ENCODE measurements at places on chromosomes 13 and 19.

DNA sequence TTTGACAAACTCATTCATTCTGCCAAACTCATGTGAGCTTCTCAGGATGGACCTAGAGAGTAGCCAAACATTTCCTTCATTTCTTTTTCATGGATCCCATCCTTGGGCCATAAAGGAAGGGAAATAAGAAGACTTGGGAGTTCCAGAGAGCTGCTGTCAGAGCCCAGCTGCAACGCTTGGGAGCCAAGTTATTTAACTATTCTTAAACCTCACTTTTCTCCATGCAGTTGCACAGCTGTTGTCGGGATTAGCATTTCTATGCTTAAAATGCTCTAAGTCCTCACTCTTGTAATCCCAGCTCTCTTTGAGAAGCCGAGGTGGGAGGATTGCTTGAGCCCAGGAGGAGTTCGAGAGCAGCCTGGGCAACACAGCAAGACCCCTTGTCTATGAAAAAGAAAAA, 11.7 kb upstream of the CASP14 start:
- DNase-seq = no peak

- DNase-seq = no peak
These were observed 7.9 kb downstream of the DENND1C start for GRCh38 chr19:6473647-6474046.

DNA sequence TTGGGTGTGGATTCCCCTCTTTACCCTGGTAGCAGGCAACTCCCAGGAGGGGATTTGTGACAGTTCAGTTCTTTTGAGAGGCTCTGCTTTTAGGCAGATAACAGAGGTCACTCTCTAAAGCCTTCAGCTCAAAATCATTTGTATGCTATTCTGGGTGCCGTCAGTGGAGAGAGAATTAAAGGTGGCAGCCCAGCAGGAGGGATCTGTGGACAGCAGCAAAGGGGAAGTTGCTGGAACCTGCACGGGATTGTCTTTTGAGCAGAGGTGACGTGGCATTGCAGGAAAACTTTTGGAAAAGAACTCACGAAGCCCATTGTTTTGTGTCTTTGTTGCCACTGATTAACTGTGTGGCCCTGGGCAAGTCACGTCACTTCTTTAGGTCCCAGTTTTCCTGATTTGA, 62.4 kb upstream of the C1QTNF9 start:
- DNase-seq = no peak

- no peak for DNase-seq
These were observed 3.1 kb downstream of the FGF9 start for GRCh38 chr13:21673789-21674489.

DNA sequence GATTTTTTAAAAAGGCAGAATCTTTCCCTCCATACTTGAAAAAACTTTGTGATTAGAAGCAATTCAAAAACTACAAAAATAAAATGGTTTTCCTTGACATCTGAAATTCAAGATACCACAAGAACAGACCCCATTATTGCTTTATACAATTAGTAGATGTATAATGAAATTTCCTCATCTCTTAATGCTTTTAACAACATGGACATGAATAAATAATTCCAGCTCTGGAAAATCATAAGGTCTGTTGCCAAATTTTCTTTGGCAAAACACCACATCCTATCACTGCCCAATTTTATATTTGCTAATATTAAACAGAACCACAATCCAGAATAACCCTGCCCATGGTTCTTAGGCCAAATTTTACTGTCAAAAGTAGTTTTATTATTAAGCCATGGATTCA, 1543.6 kb upstream of the MIR17HG start:
- DNase-seq = no peak

GRCh38 chr19:46755853-46756543, 9.7 kb upstream of the STRN4 start:
- DNase-seq = no peak

GRCh38 chr13:75803164-75803611, 167.1 kb downstream of the LMO7 start:
- no peak for DNase-seq

- DNase-seq = no peak
These were observed 1.9 kb downstream of the KLF12 start for GRCh38 chr13:74132152-74132775.

GRCh38 chr19:47417746-47418691, 1.3 kb downstream of the MEIS3 start:
- no peak for DNase-seq

GRCh38 chr13:33383724-33384577, 98.4 kb upstream of the STARD13 start:
- DNase-seq = no peak

DNA sequence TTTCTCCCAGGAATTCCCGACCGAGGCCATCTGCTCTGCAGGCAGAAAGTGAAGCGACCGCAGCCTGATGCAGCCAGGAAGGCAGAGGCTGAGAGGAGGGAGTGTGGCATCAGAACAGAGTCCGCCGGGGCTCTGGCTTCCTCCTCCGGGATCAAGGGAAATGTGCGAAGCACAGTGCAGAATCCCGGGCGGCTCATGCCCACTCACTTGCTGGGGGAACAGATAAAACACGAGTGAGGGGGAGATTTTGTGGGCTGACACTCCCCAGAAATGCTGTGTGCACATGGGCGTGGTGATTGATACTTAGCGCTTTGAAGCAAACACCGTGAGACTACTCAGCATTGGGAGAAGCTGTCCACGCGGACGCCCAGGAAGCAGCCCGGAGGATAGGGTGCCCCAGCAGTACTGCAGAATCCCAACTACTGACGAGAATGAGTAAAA, 75.3 kb upstream of the POMP start:
- DNase-seq = no peak

- DNase-seq = peak; percentile 16
These were observed 4.7 kb upstream of the GJB2 start for GRCh38 chr13:20197361-20197834.

DNA sequence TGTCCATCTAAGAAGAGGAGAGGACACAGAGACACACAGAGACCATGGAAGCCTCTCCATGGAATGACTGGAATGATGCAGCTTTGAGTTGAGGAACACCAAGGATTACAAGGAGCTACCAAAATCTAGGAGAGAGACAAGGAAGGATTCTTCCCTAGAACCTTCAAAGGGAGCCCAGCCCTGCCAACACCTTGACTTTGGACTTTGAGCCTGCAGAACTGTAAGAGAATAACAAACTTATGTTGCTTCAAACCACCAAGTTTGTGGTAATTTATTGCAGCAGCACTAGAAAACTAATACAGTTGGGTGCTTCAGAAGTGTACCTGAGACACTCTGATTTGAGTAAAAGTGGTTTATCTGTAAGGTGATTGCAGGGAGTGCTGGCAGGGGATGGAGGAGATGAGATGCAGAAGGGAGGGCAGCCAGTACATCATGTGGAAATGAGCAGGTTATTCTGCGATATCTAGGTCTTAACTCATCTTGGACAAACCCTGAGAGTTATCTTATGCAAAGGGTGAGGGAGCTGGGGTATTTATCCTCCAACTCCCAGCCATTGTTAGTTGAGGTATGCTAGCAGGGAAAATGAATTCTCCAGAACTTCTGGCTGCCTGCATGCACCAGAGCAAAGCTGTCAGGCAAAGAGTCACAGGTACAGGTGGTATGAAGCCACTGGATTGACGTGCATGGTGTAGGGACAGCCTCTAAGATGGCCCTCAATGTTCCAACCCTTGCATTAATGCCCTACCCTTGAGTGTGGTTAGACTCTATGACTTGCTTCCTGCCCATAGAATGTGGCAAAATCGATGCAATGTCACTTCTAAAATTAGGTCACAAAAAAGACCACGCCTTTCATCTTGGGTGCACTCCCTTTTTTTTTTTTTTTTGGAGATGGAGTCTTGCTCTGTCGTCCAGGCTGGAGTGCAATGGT, 31.3 kb upstream of the ADGRL1 start:
- DNase-seq = no peak

DNA sequence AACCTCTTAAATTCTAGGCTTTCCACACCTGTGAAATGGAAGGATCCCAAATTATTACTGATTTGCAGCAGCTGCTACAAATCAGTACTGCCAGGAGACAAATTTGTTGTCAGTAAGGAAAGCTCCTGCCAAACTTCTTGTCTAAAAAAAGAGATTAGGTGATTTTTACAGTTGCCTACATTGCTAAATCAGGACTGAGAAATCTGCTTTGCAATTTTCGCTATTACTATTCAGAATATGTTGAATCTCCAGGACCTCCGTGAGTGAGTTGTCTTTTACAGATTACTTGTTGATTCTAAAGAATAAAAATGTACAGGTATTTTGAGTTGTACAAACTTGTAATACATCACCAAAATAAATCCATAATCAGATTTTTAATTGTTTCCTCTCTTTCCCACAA, 1815.9 kb downstream of the PCDH9 start:
- no peak for DNase-seq

GRCh38 chr19:38079926-38080380, 144.1 kb downstream of the DPF1 start:
- peak; percentile 77 for DNase-seq

GRCh38 chr19:38682872-38683392, 35.5 kb downstream of the ACTN4 start:
- DNase-seq = no peak

- DNase-seq = no peak
These were observed 8.5 kb downstream of the SIGLEC7 start for GRCh38 chr19:51150627-51151026.

DNA sequence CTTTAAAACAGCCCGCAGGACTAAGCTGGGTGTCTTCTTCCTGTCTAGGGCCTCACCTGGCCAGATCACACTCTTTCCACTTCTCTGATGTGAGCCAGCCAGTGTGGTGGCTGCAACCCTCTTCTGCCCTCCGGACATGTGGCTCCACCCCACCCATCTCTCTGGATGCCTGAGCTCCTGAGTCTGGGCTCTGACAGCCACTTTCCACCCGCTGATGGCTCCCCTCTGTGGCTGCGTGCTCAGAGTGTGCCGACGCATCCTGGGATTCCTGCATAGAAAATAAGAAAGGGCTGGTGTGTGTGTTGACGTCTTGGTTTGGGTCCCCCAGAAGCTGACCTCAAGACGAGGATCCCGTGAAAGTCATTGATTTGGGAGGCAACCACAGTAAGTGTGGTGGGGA, 181.6 kb downstream of the URI1 start:
- no peak for DNase-seq

DNA sequence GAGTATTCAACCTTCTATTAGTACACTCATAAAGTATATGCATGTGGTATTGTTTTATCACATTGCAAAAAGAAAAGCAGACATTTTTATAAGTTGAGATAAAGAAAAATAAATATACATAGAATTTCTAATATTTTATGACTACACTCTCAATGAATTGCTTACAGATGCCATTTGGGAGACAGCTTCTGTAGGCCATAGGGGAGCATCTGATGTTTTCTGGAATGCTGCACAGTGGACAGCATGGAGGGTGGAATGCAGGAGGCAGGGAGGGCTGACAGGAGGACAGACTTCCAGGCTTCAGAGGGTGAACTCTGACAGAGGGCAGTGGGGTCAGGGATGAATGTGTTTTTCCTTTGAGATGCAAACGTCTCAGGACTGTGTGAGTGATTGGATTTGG, 45.8 kb downstream of the MIPEP start:
- DNase-seq = no peak

- no peak for DNase-seq
These were observed 52.0 kb downstream of the ARHGEF7 start for GRCh38 chr13:111166882-111167675.

- DNase-seq = no peak
These were observed 198.4 kb downstream of the ATP8A2 start for GRCh38 chr13:25570185-25570584.

- no peak for DNase-seq
These were observed 552 bp downstream of the KPNA3 start for GRCh38 chr13:49791711-49792549.

DNA sequence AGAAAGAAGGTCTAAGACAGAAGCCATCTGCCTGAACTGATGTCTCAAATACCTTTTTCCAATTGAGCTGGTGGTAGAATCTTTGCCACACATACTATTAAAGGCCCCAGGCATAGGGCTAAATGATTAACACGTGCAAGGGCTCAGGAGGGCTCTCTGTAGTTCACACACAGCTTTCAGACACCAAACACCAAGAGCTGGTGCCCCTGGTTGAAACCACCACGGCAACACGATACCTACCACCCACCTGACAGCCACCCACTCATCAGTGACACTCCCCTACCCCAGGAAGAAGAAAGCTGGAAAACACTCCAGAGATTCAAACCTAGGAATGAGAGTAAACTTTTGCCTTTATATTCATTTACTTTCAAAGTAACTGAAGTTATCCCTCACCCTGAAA, 26.8 kb downstream of the IRS2 start:
- DNase-seq = no peak

- no peak for DNase-seq
These were observed 7.9 kb upstream of the ADPRHL1 start for GRCh38 chr13:113461022-113461751.

DNA sequence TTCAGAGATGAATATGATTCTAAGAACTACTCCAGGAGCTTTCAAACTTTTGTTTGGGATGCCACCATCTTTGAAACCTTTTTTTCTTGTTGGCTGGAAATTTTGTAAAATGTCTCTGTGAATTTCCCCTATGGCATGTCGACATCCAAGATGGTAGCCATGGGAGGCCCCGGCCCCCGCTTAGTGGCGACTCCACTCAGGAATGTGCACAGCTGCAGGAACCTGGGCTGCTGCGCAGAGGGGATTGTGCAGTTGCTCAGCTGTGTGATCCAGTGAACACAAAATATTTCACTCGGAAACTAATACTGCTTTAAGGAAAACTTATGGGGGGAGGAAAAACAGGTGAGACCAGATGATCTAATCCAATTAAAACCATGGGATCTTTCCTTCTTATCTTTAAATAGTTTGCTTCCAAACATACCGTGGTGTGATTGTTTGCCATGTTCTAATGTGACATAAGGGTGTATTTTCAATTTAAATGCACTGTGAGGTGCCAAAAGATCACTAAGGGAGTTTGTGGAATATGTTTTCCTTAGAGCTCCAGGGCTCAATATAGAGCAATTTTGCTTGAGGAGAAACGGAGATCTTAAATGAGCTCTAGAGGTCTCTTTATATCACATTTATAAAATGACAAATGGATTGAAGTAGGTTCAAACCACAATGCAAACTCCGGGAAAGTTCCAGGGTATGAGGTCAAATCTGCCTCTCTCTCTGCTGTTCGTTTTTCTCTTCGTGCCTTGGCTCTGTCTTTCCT, 497.7 kb downstream of the FGF9 start:
- no peak for DNase-seq

GRCh38 chr13:86581706-86582105, 782.5 kb upstream of the SLITRK6 start:
- DNase-seq = no peak

GRCh38 chr13:100630555-100630954, 42.0 kb upstream of the GGACT start:
- no peak for DNase-seq

GRCh38 chr13:37448153-37448552, 150.4 kb downstream of the POSTN start:
- DNase-seq = no peak
